ENCODE measurements at places on chromosomes 4 and X.
A peak's percentile ranks its signal among the peaks of the same experiment; 100 is the strongest.

- no peak for DNase-seq
Observed at GRCh38 chr4:54395013-54395527, 166.0 kb downstream of the PDGFRA start.

GRCh38 chrX:74325130-74326059 lies 21.4 kb downstream of the ZCCHC13 start:
- peak; percentile 77 for DNase-seq

DNA sequence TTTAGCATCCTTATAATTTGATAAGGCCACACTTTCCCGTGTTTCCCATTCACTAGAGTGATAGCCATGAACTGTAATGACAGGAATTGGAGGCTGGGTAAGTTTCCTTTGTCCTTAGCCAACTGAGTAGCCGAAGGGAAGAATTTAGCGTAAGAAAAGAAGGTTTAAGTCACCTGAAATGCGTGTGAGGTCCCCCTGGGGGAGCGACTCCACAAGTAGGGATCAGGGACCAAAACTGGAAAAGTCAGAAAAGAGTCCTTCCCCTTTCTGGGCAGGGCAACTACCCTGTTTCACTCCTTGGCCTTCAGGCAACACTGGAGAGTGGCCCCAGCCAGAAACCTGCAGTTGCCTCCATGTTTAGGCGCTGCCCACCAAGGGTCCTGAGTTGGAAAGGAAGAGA lies 81.6 kb upstream of the MED14 start:
- DNase-seq = no peak

DNA sequence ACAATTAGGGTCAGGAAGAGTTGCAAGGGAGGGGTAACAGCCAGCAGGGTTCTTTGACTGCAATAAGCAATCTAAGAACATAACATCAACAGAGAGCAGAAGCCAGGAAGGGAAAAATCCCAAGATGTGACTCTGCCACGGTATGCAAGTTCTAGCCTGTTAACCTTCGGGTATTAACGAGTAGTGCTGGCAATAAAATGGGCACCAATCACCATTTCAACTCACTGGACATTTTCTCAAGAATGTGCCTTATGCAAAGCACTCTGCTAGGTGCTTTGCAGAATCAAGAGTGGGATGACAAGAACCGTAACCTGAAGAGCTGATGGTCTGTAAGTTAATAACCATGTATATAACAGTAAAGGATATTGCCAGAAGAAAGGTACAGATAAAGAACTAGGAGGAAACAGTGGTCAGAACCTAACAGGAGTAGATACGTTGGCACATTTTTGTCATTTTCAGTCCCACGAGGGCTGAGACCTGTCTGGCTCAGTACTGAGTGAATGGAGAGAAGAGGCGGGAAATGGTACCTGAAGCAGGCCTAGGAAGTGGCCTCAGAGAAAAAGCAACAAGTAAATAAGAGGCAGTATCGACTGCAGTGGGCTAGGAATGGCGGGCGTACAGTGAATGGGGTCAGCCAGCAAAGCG lies 2.7 kb downstream of the ELOVL6 start:
- peak; percentile 59 for DNase-seq

DNA sequence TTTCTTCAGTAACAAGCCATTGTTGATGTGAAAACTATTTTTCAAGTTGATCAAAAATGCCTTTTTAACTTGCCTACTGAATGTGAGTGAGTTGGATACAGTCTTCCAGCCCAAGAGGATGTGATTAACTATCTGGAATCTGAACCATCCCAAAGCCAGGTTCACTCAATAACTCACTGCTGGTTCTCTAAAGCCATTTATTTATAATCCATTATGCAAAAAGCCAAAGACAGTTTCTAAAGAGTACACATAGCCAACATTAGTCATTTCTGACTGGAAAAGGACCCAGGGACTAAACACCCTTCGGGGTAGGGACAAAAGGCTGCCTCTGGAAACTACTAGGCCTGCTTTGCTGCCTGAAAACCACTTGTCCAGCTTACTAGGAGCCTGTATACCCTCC lies 109.6 kb downstream of the SHROOM4 start:
- DNase-seq = no peak

GRCh38 chr4:4860600-4861389 lies 1.3 kb downstream of the MSX1 start:
- peak; percentile 67 for DNase-seq

DNA sequence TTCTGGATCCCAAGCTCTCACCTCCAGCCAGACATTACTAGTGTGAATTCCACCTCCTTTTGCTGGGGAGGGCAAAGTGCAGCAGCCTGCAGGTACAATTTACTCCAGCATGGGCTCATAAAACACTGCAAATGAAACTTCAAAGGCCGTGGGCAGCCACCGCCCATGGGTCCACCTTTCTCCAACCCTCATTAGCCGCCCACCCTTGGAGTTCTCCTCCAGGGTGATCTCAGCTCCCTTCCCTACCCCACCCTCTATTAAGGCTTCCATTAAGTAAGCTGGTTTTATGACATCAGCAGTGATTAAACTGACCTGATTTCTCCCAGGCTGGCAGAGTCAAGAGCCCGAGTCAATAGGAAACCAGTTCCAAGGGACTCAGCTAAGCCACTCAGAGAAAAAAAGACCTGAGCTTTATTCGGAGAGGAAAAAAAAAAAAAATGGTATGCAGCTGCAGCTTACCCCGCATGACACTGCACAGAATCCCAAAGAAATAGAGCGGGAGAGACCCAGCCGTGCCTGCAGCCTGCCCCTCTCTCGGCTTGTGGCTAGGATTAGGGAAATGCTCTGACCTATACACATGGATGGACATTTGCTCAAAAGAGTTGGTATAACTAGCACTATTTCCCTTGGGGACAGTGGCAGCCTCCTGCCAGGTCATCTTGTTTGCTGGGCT lies 319.6 kb downstream of the PTTG2 start:
- DNase-seq = peak; percentile 0

- DNase-seq = no peak
Observed at GRCh38 chr4:15695729-15696128, 7.1 kb upstream of the BST1 start.

DNA sequence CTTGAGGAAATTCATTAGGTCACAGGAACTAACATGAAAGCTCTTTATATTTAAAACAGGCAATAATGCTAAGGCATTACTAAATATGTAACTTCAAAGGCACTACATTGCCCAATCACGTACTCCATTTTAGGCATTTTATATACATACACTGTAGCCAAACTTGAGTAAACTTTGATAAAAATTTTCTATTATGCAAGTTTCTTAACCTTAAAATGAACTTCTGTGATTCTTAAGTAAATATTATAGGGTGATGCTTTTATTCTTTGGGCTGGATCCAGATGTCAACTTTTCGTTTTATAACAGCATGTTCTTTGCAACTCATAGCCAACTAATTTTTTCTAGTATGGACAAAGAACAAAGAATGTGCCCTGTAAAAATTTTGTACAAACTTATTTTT lies 28.3 kb upstream of the MAP9 start:
- DNase-seq = no peak

- DNase-seq = peak; percentile 2
Observed at GRCh38 chr4:142040043-142040442, 403.7 kb downstream of the IL15 start.

GRCh38 chrX:108117988-108118387 lies 26.4 kb downstream of the ATG4A start:
- DNase-seq = no peak

GRCh38 chrX:3521396-3521795 lies 174.9 kb upstream of the MXRA5 start:
- DNase-seq = no peak

DNA sequence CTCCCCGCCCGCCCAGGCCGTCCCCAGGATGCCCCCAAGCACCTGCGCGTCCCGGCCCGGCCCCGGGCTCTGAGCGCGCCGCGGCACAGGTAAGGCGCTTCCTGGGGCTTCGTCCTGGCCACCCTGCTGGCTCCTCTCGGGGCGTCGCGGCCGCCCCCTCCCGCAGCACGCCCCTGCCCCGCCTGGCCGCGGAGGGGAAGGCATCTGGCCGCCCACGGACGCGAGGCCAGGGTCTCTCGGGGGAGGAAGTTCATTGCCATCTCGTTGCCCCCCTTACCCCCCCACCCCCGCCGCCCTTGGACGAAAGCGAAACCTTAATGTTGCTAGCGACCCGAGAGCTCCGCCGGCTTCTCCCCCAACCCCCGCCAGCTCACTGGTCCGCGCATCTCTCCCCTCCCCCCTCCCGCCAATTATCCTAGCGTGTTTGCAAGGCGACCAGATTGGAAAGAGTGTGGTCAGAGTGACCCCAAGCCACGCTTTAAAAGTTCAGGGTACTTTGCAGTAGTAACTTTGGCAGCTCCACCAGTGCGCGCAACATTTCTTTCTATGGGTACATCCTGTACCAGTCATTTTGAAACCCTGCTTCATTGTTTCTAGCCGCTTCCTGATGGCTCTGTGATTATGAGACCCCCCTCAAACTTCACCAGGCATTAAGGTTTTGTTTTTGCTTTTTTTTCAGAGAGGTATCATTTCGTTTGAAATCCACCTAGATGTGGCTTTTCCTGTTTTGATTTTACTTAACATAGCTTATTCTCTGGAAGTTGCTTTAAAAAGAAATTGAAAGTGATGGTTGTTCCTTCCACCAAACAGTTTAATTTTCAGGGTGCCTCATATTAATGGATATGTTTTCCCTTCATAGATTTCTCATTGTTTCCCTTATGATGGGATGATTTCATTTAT lies 626 bp downstream of the TBC1D1 start:
- peak; percentile 29 for DNase-seq

DNA sequence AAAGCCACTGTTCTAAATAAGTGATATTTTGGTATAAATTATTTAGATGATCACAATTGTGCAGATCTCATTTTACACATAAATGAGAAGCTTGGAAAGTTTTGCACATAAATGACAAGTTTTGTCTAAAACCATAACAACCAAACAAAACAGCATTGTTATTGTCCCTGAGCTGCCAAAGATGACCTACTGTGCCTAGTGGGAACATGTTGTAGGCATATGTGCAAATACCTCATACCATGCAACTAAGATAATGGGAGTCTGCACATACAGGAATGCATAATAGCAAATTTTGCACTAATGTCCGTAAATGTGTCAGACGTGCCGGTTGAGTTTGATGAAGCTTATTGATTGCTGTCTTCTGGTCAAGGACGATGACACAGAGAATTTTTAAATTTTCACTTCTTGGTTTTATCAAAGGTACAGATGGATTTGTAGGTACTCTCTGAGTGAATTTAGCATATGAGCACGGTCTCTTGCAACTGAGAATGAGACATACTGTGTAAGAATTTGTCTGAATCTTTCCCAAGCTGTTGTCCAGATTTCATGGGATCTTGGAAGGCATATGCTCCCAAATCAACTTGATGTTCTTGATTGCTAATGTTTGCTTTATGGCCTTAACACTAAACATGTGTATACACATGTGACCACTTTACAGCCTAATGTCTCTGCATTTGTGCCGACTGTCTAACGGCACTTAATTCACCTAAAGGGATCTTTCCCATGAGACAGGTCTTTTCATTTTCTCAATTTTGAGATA lies 1133.5 kb downstream of the FAT4 start:
- DNase-seq = no peak

- no peak for DNase-seq
Observed at GRCh38 chr4:167031534-167032156, 202.6 kb downstream of the SPOCK3 start.

GRCh38 chr4:52425751-52426326 lies 233.3 kb downstream of the USP46 start:
- DNase-seq = no peak

GRCh38 chr4:126778348-126778747 lies 854.4 kb upstream of the INTU start:
- DNase-seq = no peak

GRCh38 chrX:314049-314448 lies 4.5 kb downstream of the GTPBP6 start:
- no peak for DNase-seq

DNA sequence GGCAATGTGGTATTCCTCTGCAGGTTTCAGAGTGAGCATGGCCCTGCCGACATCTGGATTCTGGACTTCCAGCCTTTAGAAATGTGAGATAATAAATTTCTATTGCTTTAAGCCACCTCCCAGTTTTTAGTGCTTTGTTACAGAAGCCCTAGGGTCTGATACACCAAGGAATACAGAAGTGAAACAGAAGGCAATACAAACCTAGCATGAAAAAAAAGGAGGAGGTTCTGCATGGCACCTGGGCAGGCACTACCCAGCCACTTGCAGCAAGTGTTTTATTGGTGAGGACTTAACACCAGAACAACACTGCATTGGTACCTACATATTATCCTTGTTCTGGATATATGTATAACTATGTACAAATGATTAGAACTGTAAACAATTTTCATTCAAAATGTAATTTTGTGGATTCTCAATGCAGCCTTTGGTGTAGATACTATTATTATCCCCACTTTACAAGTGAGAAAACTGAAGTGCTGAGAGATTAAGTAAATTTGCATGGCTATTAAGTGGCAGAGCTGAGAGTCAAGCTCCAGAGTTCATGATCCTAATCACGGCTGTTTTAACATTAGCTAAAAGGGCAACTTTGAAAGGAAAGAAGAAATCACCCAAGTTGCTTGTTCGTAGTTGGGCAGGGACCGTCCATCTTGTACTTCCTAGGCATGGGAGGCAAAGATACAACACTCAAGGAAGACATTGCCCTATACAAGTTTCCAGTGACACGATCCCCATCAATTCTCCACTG lies 71.8 kb downstream of the IL21 start:
- no peak for DNase-seq

- peak; percentile 85 for DNase-seq
Observed at GRCh38 chr4:107966903-107967302, 22.8 kb upstream of the HADH start.

GRCh38 chr4:53130896-53131561 lies 234.8 kb downstream of the SCFD2 start:
- DNase-seq = no peak

GRCh38 chr4:83255584-83255983 lies 29.0 kb downstream of the COQ2 start:
- DNase-seq = no peak

DNA sequence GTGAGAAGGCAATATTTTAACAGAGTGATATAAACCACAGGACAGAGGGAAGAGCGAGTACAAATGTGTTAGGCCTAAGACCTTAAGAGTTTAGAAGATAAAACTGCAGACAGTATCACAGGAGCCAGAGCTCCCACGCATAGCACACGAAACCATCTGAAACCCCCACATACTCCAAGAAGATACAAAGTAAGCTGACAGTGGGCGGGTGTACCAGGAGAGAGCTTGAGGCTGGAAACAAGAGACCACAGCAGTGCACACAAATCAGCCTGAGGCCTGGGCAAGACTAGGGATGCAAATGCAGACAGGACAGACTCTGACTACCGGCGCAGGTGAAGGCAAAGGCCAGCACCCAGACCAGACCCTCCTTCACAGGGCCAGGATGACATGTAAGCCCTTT lies 54.1 kb upstream of the ARHGAP24 start:
- DNase-seq = no peak

GRCh38 chrX:41429592-41429991 lies 17.6 kb upstream of the NYX start:
- no peak for DNase-seq

- no peak for DNase-seq
Observed at GRCh38 chr4:5874811-5875449, 18.0 kb downstream of the CRMP1 start.

DNA sequence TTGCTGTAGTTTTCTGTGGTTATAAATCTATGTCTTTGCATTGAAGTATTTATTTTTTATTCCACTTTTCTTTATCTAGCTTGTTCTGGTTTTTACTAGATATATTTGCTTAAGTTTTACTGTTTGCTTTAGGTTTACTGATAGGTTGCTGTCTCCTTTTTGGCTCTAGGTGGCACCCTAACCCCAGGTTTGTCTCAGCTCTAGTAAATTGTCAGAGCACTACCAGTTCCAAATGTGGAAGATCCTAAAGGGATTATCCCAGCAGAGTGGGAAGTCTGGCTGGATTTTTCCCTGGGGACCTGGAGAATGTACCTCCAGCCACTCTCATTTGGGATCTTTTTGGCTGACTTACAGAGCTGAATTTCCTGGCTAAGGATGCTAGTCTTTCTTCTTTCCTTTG lies 106.1 kb downstream of the PBDC1 start:
- DNase-seq = peak; percentile 93
